ENCODE measurements at places on chromosomes 1 and 21.
A peak's percentile ranks its signal among the peaks of the same experiment; 100 is the strongest.

DNA sequence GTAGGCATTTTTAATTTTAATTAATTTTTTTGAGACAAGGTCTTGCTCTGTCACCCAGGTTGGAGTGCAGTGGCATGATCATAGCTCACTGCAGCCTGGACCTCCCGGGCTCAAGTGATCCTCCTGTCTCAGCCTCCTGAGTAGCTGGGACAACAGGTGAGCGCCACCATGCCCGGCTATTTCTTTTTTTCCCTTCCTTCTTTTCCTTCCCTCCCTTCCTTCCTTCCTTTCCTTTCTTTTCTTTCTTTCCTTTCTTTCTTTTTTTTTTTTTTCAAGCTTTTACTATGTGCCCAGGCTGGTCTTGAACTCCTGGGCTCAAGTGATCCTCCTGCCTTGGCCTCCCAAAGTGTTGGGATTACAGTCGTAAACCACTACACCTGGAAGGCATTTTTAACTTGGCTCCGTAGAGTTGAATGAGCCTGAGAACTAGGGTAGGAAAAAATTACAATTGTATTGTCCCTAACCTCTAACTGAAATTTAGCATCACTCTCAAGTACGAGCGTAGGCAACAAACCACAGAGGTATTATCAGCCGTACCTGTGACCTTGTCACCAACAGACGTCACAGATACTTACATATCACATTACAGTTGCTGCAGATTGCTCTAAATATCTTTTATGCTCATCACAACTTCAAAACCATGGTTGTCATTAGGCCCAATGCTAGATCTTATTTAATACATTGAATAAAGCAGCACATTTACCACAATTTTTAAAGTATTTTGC is 8.0 kb downstream of the RUNX3 start:
- no peak for DNase-seq

DNA sequence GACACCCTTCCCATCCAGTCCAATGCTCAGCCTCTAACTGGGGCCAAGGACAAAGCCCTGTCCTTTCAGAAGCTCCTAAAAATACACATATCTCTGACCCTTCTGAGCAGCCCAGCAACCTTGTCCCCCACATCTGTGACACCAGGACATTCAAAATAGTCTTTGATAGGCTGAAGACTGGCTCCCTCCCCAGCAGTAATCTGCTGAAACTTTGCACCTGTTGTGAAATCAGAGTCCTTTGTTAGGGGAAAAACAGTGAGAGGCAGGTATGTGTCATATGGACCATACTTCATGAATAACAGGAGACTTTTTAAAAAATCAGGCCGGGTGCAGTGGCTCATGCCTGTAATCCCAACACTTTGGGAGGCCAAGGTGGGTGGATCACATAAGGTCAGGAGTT is 82.4 kb upstream of the VAMP3 start:
- DNase-seq = no peak

- no peak for DNase-seq
These were observed 563.6 kb upstream of the PRMT6 start for GRCh38 chr1:106492880-106493279.

DNA sequence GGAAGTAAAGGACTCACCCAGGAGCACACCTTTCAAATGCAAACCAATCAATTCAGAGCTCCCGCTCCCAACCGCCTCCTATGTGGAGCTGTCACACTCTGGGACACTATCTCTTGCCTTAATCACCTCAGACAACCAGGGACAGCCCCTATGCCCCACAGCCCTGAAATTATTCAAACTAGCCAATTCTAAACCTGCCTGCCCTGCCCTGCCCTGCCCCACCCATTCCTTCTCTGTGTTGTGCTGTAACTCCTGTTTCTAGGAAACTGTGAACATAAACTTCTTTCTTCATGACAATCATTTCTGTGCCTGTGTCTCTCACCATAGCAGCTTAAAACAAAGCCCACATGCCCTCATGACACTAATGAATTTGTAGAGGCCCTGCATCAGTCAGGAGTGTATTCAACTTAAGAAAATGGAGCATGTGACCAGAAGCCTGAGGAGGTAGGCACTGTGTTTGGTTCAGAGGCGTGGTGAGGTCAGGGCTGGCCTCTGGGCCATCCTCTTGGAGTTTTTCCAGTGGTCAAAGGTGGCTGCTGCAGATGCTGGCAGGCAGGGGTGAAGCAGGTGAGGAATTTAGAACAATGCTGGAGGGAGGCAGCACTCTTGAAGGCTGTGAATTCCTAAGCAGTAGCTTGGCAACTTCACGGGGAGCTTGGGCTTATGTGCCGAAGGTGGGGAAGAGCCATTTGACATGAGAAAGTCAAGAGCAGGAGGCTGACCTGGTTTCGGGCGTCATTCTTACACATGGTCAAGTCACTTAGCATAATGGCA is 74.5 kb downstream of the RHOU start:
- no peak for DNase-seq

DNA sequence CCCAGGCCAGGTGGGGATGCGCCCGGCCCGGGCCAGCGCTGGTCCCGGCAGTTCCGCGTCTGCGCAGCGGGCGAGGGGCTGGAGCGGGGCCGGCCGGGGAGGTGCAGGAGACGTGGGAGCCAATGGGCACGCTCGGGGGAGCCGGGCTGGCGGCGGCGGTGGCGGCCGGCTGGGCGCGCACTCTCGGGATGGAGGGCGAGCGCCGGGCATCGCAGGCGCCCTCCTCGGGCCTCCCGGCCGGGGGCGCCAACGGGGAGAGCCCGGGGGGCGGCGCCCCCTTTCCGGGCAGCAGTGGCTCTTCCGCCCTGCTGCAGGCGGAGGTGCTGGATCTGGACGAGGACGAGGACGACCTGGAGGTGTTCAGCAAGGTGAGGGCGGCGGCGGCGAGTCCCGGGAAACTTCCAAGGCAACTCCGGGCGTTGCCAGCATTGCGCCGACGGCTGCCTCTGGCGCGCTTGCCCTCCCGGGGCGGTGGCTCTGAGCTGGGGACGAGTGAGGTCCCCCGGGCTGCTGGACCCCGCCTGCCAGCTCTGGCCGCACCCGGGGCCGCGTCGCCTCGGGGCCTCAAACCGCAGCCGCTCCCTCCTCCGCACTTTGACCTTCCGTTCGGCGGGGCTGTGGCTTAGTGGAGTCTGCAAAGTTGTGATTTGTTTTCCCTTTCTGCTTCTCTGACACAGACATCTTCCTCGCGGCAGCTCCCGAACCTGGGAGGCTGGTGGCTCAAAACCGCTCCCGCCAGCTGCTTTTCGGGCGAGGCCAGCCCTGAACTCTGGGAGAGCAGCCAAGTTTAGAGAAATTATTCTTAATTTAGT is at the start of gene SNX7:
Gene SNX7, plus strand, starts transcription at position 178 of the 812 bp plus-strand sequence. Its CDS starts 11 bp downstream, at position 189.
- DNase-seq = peak; percentile 50

DNA sequence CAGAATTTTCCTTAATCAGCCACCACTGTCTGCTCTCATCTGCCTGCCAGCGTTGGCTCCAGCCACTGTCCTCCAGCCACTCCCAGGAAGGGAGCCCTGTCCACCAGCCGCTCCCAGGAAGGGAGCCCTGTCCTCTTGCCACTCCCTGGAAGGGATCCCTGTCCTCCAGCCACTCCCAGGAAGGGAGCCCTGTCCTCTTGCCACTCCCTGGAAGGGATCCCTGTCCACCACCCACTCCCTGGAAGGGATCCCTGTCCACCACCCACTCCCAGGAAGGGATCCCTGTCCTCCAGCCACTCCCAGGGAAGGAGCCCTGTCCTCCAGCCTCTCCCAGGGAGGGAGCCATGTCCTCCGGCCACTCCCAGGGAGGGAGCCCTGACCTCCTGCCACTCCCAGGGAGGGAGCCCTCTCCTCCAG is 726.5 kb downstream of the PTPRU start:
- DNase-seq = no peak

DNA sequence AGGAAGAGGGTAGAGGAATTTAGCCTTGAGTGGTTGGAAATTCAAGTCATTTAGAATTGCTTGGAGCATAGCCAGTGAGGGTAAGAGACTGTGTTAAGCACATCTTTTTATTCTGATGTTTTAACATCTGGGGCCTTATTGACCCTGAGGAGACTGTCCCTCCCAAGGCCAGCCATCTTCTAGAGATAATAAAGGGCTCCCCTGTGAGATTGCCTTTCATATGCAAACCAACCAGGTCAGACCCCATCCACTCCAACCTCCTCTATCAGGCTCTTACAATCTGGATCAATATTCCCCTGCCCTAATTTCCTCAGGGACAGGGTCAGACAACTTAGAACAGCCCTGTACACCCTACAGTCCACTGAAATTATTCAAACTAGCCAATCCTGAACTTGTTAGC is 93.8 kb downstream of the ATP1B1 start:
- DNase-seq = no peak

GRCh38 chr1:157196245-157196543 is 58.0 kb upstream of the ETV3 start:
- no peak for DNase-seq

DNA sequence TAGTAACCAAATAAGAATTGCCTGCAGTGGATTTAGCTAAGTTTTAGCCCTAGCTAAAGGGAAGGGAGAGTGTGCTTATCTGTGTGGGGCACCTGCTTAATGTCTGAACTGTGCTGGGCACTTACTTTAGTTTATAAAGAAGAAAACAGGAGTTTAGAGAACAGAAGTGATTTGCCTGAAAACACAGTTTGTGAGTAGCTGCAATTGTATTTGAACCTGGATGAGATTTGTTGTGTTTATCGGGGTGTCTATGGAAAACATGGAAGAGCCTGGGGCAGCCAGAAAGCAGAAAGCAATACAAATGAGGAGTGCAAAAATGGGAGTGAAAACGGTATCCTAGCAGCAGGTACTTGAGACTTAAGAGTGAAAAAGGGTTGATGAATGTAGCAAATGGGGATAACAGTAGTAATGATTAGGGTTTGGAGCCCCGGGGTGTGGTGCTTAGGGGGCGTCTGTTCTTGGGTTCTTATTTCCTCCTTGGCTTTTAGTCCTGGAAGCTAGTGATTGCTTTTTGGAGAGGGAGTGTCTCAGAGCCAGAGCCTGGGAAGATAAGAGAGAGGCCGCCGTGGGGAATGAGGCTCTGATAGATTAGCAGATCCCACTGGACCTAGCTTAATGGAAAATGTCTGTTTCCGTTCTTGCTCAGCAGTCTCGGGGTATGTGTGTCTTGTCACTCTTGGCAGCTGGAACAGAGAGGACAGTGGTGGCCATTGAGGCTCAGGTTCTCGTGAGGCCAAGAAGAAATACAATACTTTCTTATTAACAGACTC is 5.6 kb downstream of the PRCC start:
- DNase-seq = peak; percentile 65

DNA sequence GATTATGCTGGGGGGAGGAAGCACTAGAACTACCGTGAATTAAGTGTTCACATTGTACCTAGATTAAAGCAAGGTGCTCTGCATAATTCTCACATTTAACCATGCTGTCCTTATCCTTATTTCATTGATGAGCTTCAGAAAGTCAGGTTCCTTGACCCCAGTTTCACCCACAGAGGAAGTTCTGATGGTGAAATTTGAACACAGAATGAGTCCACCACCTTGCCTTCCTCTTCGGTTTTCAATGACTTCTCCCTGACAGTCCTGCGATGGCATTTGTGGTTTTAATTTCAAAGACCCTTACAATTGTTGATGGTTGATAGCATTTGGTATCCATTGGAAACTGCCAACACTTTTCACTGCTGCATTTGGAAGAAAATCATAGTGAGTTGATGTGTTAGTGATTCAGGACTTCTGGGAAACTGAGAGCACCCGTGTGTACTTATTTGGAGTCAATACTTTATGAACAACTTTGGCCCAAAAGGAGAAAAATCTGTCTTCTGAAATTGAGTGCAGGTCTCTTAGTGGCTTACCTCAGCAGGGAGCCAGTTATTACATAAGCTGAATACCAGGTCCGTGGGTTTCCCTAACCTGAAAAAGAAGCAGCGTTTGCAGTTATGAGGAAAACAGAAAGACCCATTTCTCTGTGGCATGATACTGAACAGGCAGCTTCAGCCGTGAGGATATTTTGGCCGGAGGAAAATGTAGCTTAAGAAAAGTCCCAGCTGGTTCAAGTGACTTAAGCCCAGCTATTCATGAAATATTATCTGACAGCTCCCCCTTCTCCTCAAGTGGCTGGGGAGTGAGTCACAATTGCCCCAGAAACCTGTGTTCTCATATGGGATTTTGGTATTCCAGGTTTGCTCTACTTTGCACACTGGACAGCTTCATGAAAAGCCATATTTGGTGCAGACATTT is 47.5 kb downstream of the ROR1 start:
- DNase-seq = no peak

- DNase-seq = no peak
These were observed 90.0 kb downstream of the TYW3 start for GRCh38 chr1:74822851-74823401.

- DNase-seq = no peak
These were observed 284.7 kb downstream of the CAMTA1 start for GRCh38 chr1:7069931-7070330.

GRCh38 chr1:91036894-91037829 is 15.3 kb upstream of the ZNF644 start:
- no peak for DNase-seq

- no peak for DNase-seq
These were observed 4.3 kb downstream of the LHX9 start for GRCh38 chr1:197921235-197922069.

- no peak for DNase-seq
These were observed 31.3 kb downstream of the NSL1 start for GRCh38 chr1:212760126-212760823.

DNA sequence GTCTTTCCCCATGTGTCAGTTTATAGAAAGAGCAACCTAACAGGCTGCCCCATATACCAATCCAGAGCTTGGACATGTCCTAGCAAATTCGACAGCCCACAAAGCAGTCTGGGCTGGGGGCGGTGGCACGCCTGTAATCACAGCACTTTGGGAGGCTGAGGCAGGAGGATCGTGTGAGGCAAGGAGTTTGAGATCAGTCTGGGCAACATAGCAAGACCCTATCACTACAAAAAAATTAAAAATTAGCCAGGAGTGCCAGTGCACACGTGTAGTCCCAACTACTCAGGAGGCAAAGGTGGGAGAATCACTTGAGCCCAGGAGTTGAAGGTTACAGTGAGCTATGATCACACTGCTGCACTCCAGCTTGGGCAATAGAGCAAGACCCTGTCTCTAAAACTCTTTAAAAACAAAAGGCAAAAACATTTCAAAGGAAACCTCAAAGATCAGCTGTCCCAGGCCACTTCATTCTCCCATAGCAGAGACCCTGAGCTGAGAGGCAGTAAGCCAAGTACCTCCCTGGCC is 54.4 kb downstream of the SETD4 start:
- DNase-seq = no peak

GRCh38 chr1:23779826-23780371 is 1.7 kb downstream of the PITHD1 start:
- DNase-seq = no peak

DNA sequence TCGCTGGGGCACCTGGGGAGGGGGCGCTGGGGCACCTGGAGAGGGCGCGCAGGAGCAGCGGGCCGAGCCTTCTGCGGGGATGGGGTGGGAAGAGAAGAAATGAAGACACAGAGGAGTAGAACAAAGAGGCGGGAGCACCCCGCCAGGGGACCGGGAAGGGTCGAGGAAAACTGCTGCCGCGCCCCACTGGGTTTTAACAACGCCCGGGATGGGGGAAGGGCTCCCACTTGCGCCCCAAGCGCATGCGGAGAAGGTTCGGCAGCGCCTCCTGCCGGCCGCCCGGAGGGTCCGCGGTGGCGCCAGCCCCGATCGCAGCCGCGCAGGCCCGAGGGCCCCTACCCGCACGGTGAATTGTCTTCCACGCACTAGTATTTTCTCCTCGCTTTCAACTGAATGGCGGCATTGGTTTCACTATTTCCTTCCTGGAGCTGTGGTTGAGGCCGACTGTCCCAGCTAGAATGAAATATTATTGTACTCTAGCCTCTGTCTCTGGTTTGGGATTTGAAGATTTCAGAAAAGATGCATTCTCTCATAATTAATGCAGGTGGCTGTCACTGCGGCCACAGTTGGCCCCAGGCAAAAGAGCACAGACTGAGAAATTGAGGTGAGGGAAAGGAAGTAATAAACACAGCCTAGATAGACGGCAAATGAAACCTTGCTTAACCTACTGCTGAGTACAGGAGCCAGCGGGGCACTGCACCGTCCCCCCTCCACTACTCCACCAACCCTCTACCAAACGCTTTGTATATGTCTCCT is 57.3 kb downstream of the MAB21L3 start:
- DNase-seq = peak; percentile 54
